Nephron progenitor cell (in vitro differentiated cells): ENCODE measurements at places on chromosomes 7 and 10.
A peak's percentile ranks its signal among the peaks of the same experiment; 100 is the strongest.

GRCh38 chr7:63009771-63010170 is 988.9 kb upstream of the ZNF722 start:
- no peak for DNase-seq

DNA sequence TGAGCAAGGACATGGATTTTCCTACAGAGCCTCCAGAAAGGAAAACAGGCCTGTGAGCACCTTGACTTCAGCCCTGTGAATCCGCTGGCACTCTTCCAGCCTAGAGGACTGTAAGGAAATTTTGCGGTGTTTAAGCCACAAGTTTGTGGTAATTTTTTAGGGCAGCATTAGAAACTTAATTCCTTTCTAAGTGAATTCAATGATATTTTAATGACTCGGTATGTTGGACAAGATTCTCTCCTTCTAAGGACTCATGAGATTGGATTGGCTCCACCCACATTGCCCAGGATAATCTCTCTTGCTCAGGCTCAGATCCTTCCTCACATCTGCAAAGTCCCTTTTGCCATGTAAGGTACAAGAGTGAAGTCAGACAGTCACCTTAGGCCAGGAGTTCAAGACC is 4.5 kb downstream of the LYZL2 start:
- DNase-seq = no peak

DNA sequence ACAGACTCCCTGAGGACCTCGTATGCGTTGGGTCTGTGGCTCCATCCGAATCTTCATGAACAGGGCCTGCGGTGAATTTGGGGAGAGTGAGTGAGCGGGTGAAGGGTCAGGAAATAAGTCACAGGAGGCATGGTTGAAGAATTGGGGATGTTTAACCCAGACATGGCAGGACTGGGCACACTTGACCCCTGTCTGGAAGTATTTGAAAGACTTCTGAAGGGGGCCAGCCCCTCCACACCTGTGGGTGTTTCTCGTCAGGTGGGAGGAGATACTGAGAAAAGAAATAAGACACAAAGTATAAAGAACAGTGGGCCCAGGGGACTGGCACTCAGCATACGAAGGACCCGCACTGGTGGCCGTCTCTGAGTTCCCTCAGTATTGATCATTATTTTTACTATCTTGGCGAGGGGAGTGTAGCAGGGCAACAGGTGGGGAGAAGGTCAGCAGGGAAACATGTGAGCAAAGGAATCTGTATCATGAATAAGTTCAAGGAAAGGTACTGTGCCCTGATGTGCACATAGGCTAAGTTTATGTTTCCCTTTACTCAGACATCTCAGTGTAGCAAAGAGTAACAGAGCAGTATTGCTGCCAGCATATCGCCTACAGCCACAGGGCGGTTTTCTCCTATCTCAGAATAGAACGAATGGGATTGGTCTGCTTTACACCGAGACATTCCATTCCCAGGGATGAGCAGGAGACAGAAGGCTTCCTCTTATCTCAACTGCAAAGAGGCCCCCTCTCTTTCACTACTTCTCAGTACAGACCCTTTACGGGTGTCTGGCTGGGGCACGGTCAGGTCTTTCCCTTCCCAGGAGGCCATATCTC is 38.2 kb upstream of the PFKFB3 start:
- no peak for DNase-seq

- peak; percentile 67 for DNase-seq
Measured at GRCh38 chr10:50991456-50992355, 82.6 kb upstream of the PRKG1 start.

GRCh38 chr7:127437837-127438236 is 45.3 kb upstream of the ZNF800 start:
- DNase-seq = no peak

GRCh38 chr10:7274293-7274692 is 136.5 kb downstream of the SFMBT2 start:
- DNase-seq = no peak

GRCh38 chr7:2645274-2645868 is 13.6 kb downstream of the TTYH3 start:
- DNase-seq = no peak

DNA sequence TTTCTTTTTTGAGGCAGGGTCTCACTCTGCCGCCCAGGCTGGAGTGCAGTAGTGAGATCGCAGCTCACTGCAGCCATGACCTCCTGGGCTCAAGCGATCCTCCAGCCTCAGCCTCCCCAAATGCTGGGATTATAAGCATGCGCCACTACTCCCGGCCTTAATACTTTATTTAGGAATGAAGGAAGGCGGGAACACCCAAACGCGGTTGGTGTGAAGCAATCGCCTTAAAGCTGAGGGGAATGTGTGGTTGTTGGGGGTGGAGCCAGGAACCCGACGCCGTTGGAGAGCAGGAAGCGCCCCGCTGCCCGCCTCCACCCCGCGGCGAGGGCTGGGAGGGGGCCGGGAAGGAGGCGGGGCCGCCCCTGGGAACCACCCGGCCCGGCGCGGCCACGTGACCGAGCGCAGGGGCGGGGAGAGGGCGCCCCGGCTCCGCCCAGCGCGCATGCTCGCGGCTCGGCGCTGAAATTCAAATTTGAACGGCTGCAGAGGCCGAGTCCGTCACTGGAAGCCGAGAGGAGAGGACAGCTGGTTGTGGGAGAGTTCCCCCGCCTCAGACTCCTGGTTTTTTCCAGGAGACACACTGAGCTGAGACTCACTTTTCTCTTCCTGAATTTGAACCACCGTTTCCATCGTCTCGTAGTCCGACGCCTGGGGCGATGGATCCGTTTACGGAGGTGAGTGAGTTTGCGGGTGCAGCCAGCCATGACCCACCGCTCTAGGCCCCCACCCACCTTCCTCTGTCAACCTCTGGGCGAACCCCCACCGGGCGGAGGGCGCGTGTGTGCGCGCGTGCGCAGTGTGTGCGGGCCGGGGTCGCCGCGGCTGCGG is at the start of gene ANLN:
Gene ANLN (plus strand): TSS at position 492 of the 828 bp plus-strand sequence. CDS start 165 bp downstream, at position 657.
- DNase-seq = peak; percentile 92

- DNase-seq = no peak
Measured at GRCh38 chr10:27100813-27101347, 586 bp upstream of the ANKRD26 start.

DNA sequence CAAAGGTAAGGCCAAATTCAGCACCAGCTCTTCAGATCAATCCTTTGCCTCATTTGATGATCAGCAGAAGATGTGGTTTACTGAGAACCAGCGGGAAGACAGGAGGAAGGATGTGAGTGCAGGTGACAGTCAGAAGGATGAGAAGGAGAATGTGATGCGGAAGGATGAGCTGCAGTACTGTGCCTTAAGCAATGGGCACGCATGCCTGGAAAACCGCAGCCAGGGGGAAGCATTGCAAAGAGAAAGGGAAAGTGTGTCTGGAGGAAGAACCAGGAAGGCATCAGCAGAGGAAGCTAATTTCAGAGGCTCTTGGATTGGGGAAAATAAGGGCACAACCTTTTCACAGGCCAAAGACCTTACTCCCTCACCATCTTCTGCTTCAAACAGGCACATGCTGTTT is 25.7 kb downstream of the C10orf71 start:
- no peak for DNase-seq

DNA sequence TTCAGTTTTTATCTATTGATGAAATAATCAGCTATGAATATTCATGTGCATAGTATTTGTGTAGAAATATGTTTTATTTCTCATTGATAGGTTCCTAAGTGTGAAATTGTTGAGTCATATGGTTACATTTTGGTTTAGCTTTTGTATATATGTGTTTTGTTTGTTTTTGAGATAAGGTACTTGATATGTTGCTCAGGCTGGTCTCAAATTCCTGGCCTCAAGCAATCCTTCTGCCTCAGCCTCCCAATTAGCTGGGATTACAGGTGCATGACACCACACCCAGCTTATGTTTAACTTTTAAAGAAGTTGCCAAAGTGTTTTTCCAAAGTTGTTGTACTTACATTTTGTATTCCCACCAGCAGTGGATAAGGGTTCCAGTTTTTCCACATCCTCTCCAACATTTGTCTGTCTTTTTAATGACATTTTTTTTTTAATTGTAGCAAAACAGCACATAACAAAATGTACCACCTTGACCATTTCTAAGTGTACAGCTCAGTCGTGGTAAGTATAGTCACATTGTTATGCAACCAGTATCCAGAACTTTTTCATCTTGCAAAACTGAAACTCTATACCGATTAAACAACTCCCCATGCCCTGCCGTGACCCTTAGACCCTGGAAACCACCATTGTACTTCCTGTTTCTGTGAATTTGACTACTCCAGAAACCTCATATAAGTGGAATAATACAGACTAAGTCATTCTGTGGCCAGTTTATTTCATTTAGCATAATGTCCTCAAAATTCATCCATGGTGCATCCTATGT is 12.6 kb upstream of the UBE2D1 start:
- DNase-seq = no peak

DNA sequence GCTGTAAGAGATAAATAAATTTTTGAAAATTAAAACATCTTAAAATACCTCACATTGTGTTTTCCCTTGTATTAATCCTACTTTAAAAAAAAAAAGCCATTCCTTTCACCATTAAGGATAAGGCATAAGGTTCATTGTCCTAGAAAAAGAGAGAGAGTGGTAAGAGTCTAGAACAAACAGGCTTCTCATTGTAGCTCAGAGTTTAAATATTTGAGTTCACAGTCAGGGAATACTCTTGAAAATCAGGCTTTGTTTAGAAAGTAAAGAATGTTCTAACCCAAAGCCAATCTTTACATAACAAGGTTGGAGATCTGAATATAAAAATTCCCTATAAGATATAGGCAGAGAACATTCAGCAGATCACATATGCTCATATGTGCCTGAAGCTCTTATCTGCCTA is 40.2 kb upstream of the TES start:
- no peak for DNase-seq

GRCh38 chr7:159091480-159092475 is 52.9 kb downstream of the VIPR2 start:
- DNase-seq = no peak

DNA sequence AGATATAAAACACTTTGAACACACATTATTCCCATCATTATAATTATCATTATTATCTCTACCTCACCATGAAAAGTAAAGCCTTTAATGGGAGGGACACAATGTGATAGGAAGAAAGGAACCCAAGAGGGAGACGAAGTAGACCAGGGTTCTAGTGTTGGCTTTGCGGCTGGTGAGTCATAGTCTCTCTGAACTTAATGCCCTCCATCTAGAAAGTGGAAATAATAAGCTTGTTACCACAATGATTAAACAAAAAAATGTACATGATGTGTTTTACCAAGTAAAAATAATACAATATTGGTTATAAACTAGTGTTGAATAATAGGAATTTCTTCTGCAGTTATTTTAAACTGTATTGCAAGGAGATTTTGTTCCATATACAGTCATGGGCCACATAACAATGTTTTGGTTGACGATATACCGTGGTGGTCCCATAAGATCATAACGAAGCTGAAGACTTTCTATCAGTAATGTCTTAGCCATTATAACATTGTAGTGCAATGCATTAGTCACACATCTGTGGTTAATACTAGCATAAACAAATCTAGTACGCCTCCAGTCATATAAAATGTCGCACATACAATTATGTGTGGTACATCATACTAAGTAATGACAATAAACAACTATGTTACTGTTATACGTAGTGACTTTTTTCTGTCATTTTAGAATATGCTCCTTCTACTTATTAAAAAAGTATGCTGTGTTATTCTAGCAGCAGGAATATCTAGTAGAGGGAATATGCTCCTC is 450.6 kb upstream of the SORCS1 start:
- no peak for DNase-seq

- no peak for DNase-seq
Measured at GRCh38 chr10:98013776-98014175, 16.6 kb downstream of the CRTAC1 start.

DNA sequence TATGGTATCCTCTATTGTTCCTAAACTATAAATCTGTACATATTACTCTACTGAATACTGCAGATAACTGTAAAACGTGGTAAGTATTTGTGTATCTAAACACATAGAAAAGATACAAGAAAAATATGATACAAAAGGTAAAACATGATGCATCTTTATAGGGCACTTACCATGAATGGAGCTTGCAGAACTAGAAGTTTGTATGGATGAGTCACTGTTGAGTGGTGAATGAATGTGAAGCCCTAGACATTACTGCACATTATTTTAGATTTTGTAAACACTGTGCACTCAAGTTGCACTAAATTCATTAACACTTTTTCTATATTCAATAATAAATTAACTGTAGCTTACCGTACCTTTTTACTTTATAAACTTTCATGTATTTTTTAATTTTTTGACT is 357.5 kb downstream of the ZWINT start:
- no peak for DNase-seq

- DNase-seq = no peak
Measured at GRCh38 chr10:17068953-17069352, 60.7 kb downstream of the CUBN start.

- no peak for DNase-seq
Measured at GRCh38 chr10:30999070-30999712, 32.5 kb downstream of the ZNF438 start.

DNA sequence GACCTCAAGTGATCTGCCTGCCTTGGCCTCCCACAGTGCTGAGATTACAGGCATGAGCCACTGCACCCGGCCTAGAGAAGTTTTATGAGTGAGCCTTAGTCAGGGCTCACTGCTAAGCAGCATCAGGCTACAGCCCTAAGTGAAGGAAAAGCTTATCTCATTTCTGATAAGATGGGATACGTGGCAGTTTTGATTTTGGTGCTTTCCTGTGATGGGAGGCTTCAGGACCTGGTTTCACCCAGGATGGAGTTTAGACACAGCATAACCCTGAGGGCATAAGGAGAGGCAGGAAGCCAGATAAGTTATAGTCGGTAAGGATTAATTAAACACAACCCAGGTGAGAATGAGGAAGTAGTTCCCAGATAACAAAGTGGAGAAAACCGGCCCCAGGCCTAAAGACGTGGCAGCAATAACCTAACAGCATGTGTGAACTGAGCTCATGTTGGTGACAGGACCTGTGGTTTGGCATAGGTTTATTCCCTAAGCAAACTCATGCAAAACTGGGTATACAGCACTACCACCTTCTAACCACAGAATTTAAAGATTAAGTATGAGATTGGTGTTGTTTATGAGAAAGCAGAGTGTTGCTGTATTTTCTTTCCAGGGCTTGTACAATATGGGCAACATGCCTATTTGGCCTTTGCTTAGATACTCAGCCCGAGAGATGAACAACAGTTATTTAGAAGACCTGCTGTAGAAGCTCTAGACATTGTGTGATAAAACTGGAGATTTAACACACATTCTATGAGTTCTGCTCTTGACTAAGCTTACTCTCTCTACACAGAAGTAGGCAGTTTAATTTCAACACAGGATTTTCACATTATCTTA is 119.4 kb downstream of the COL28A1 start:
- DNase-seq = no peak

DNA sequence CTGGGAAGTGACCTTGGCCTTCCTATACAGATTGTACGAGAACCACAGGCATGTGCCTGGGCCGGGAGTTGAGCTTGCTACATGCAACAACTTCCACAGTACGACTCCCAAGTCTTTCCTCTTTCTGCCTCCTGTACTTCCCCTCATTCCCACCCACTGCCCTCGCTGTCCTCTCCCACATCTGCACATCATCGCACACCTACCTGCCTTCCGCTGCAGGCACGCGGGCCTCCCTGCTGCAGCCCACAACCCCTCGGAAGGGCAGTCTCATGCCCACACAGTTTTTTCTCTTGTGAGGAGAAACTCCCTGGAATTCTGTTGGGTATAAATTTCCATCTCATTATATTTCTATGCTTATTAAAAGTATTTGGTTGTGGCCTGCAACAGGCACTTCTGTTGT is 117.2 kb downstream of the ACTR3B start:
- DNase-seq = no peak

GRCh38 chr10:85917601-85918000 is 449.0 kb downstream of the GRID1 start:
- no peak for DNase-seq
